Globus pallidus (tissue), 1 donor: ENCODE measurements at places on chromosomes 12 and 14.
A peak's percentile ranks its signal among the peaks of the same experiment; 100 is the strongest.

DNA sequence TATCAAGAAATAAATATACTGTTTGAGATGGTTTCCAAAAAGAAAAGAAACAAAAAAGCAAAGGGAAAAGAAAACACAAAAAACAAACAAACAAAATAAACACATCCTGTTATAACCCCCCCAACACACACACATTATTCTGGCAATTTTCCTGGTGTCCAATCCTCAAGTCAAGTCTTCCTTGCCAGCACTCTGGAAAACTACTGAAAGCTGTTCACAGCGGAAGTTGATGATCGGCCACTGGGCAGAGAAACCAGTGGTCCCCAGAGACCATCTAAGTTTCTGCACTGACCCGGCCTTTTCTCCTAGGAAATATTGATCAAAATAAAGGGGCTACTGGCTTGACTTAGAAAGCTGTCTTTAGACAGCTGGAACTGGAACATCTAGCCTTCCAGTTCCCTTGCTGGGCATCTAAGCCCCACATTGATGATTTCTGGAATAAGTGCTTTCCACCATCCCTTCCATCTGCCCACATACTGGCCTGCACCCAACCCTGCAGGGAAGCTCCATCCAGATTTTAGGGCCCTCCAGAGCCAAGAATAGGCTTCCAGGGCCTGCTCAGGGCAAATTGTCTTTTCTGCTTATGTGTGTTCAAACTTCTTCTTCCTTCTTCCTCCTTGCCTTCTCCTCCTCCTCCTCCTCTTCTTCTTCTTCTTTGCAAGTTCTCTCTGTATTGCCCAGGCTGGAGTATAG lies 11.6 kb upstream of the PPP1CC start:
- DNase-seq = no peak

GRCh38 chr12:29644536-29645162 lies 139.1 kb downstream of the TMTC1 start:
- DNase-seq = no peak

DNA sequence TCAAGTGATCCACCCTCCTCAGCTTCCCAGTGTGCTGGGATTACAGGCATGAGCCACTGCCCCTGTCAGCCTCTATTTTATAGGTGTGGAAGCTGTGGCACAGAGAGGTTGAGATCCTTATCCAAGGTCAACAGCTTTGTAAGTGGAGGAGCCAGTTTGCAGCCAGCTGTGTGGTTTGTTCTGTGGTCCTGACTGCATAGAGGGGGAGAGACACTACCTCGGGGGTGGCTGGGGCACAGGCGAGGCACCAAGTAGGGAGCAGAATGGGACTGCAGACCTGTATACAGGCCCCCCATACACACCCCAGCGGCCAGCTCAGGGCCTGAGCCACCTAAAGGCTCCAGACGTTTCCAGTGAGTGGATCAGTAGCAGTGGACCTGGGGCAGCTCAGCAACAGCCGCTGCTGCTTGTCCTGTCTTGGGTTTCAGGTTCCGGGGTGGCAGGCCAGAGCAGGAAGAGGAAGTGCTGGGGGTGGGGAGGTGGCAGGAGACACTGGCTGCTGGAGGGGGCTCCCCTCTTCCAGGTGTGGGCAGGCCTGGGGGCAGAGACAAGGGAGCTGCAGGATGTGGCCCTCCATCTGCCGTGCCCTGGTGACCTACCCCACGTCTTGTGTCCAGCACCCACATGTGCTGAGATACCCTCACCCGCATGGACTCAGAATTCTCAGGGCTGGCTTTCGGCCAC lies 11.0 kb downstream of the ORAI1 start:
- no peak for DNase-seq

- no peak for DNase-seq
These were observed 242.3 kb upstream of the PDZRN4 start for GRCh38 chr12:40945772-40946171.

- DNase-seq = no peak
These were observed 19.2 kb upstream of the PPP1R12A start for GRCh38 chr12:79954037-79954610.

GRCh38 chr14:75205591-75205990 lies 29.2 kb upstream of the TMED10 start:
- DNase-seq = no peak

- DNase-seq = peak; percentile 13
These were observed 908 bp upstream of the CDKL1 start for GRCh38 chr14:50397390-50398188.

- no peak for DNase-seq
These were observed 1354.8 kb downstream of the LRFN5 start for GRCh38 chr14:42961509-42961908.

- no peak for DNase-seq
These were observed 36.0 kb downstream of the P2RX4 start for GRCh38 chr12:121245951-121246350.

- no peak for DNase-seq
These were observed 2.4 kb upstream of the HEBP1 start for GRCh38 chr12:13002301-13003097.

DNA sequence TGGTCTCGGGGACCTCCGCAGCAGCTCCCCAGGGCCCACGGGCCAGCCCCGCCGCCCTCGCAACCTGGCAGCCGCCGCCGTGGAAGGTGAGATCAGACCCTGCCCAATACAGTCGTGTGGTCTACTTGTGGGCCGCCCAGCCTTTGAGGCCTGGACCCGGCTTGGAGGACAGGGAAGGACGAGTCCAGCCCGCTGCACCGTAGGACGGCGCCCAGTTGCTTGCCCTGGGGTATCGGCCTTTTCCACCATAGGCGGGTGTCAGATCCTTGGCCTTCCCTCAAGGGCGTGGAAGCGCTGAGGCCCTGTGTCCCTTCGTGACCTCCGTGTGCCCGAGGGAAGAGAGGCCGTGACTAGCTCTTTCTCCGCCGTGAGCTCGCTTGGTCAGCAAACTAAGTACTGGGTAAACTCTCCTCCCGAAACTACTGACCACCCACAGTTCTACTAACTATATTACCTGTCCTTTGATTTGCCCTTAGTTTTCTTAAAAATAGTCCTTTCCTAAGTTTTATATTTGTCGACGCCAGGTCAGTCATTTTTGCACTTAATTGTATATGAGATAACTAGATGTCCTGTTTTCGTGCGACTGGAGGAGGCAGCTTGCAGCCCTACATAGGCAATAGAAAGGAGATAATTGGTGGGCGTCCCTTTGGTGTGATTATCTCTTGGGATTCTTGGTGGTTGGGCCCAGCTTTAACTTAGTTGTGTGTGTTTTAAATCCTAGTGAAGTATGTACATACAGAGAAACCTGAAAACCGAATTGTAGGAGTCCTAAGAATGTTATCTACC lies 757 bp downstream of the SLC25A3 start:
- DNase-seq = no peak

DNA sequence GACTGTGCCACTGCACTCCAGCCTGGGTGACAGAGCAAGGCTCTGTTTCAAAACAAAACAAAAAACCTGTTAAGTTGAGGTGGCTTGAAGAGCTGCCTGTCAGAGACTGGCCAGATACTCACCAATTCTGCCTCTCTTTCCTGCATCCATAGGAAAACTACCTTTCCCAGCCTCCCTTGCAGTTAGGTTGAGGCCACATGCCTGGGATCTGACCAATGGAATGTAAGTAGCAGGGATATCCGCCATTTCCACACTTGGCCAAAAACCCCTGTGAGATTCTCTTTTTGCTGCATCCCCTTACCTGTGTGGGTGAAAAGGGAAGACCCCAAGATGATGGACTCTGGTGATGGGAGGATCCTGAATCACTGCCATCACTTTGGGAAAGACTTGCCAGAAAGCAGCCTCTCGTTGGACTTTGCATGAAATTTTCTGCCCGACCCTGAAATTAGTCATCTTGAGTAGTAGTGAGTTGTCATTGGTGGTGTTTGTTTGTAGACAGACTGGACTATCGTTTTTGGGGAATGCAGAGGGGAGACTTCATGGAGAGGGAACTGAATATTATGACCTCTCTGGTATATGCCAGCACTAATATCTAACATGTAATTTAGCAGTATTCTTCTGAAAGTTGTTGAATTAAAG lies 14.0 kb downstream of the GPR68 start:
- DNase-seq = no peak

DNA sequence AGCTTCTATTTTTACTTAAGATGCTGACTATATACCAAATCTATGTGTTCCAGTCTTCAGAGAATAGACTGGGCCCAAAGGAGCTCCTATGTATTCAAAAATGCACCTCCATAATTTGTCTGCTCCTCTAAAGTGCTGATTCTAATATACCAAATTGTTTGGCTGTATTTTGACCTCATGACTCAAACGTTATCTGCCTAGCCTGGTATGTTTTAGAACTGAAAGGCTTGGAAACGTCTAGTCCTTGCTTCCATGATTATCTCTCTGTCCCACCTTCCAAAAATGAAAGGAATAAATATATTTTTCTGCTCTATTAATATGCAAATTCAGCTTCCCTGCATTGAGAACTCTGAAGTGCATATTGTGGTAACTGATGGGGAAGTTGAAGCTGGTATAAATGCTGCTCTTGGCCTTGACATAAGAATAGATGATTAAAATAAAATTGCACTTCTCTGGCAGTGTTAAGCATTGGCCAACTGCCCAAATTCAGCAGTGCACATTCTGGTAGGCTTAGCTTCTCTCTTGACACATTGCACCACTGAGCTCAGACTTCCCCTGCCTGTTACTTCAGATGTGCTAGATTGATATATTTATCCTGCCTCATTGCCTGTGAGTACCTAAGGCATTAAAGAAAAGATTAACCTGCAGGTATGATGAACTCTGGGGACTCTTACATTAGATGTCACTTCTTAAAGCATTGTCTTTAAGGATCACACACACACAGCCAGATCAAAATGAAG lies 882.3 kb downstream of the RPS29 start:
- no peak for DNase-seq

GRCh38 chr14:33393231-33393894 lies 454.7 kb downstream of the NPAS3 start:
- DNase-seq = no peak

DNA sequence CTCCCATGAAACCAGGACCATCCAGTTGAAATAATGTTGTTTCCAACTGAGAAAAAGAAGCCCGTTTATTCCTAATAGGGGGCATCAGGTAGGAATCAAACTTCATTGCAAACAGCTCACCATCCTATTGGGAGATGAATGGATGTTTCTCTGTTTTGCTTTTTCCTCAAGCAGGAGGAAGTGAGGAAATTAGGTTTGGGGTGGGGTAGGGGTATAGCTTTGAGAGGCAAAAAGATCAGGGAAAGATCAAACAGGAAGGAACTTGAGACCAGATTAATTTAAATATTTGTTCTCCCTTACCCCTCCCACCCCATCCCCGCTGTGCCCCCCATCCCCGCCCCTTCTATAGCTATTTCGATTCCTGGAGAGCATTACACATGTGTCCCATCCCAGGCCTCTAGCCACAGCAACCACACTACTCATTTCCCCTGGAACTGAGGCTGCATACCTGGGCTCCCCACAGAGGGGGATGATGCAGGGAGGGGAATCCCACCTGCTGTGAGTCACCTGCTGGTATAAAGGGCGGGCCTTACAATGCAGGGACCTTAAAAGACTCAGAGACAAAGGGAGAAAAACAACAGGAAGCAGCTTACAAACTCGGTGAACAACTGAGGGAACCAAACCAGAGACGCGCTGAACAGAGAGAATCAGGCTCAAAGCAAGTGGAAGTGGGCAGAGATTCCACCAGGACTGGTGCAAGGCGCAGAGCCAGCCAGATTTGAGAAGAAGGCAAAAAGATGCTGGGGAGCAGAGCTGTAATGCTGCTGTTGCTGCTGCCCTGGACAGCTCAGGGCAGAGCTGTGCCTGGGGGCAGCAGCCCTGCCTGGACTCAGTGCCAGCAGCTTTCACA lies at the start of gene IL23A:
Gene IL23A, plus strand, starts transcription at position 577 of the 850 bp plus-strand sequence. Its CDS starts 161 bp downstream, at position 738.
- no peak for DNase-seq

DNA sequence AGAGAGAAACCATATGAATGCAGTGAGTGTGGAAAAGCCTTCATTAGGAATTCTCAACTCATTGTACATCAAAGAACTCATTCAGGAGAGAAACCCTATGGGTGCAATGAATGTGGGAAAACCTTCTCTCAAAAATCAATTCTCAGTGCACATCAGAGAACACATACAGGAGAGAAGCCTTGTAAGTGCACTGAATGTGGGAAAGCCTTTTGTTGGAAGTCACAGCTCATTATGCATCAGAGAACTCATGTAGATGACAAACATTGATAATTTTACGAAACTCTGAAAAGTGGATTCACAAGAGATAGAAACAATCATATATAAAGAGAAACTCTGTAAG lies 22.9 kb downstream of the ZNF268 start:
- no peak for DNase-seq

- peak; percentile 73 for DNase-seq
These were observed 26.2 kb upstream of the NPFF start for GRCh38 chr12:53533471-53533870.

DNA sequence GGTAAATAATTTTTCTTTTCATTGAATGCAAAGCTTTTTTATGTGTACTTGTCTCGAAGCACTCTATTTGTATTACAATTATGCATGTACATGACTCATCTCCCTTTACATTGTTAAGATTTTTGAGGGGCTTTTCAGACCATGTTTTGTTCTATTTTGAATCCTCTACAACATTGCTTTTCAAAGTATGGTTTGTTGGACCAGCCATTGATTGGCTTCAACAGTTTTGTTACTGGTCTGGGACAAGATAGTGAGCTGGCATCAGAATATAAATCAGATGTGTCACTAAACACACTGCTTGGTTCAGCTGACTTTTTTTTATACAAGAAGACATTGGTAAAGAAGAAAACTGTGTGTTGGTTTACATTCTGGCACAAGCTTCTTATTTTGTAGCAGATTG lies 122.3 kb downstream of the MON2 start:
- DNase-seq = no peak

GRCh38 chr14:61298824-61299223 lies 17.7 kb upstream of the TMEM30B start:
- no peak for DNase-seq

DNA sequence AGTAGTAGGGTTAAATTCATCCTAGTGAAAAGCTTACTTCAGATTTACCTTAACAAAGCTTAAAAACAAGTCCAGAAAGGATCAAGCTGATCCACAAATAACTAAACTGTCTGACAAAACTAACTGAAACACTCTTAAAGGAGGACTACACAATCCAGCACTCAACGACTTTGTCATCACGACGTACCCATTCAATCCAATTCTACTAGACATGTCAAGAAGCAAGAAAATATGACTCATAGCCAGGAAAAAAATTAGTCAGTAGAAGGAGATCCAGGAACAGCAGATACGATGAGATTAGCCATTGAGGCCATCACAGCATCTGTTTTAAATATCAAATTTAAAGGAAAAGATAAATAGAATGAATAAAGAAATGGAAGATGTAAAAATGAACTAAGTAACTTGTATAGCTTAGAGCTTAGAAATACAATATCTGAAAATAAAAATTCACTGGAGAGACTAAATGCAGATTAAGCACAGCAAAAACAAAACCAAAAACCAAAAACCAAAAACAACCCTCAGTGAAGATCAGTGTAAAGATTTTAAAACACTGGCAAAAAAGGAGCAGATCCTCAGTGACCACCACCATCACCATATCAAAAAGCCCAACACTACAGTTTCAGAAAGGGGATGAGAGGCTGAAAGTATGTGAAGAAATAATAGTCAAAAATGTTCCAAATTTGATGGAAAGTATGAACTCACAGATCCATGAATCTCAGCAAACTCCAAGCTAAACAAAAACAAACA lies 95.0 kb upstream of the CCND2 start:
- no peak for DNase-seq

DNA sequence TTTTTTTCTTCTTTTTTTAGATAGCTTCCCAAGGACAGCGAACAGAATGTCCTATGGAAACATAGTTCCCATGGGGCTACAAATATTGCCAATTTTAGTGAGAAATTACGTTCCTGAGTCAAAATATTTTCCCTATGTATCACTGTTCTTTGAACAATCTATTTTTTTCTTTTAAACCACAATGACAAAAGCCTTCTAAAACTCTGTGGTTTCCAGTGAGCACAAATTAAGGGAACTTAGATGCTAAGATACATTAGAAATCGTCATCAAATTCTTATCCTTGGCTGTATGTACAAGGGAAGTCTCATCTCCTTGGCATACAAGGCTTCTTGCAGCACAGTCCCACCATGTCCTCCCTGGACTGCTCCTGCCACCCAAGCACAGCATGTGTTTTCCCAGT lies 17.9 kb downstream of the CPM start:
- no peak for DNase-seq
